ENCODE measurements at places on chromosomes 2 and 18.
A peak's percentile ranks its signal among the peaks of the same experiment; 100 is the strongest.

DNA sequence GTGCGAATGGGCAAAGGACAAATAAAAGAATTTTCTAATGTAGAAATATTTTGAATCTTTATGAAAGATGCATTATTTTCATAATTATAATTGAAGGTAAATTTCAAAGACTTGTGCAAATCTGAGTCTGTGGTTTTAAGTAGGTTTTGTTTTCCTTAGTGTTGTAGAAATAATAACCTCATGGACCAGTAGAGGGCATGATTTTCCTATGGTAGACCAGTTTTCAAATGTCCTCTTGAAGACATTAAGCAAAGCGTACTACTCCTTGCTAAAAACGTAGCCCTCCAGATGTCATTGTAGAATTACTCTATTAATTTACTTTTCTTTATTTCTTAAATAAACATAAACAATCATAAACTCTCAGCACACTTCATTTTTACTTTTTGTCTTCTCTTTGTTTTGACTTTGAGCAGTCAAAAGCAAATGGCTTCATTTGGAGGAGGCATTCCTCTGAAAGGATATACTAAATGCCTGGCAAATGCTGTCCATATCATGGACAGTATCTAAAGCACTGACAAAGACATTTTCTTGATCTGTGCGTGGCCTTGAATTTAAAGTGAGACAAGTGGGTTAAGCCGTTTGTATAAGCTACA lies 85.8 kb upstream of the FAM237A start:
- DNase-seq = no peak

GRCh38 chr18:10170375-10170774 lies 256.6 kb downstream of the VAPA start:
- no peak for DNase-seq

DNA sequence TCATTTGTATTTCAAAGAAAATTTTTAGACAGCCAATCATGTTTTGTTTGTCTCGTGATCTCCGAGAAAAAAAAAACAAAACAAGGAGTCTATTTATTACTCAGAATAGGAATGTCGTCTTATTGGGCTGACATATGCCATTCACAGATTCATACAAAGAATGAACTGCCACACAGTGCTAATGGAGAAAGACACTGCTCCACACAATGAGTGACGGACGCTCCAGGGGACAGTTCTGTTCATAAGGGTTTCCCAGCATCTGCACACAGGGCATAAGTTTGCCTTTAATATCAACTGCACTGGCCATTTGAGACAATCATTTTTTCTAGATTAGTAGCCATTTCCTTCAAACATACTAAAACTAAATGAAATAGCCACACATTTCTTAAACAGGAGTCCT lies 3.4 kb downstream of the SERTAD2 start:
- DNase-seq = no peak

DNA sequence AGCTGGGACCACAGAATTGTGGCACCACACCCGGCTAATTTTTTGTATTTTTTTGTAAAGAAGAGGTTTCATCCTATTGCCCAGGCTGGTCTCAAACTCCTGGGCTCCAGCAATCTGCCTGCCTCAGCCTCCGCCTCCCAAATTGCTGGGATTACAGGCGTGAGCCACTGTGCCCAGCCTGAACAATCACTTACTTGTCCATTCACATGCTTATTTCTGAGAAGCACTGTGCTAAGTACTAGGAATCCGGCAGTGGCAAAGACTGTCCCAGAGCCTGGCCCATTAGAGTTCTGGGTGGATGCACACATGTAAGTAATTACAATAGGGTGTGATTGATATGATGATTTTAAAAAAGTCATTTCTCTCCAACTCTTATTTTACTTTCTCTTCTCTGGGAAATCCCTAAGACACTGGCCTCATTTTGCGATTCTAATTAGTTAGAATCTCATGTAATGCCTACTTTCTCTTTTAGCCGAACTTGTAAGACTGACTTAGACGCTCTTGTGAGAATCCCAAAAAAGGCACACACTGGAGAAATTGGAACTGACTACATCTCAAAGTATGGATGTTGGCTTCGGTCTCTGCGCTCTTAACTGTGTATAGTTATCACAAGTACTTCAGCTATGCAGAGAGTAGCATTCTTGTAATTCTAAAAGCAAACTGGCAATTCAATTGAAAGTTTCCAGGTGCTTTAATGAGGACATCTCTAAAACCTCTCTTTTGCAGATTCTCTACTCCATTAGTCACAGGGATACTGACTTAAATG lies 567.7 kb downstream of the DCC start:
- DNase-seq = no peak

GRCh38 chr2:123958011-123958410 lies 67.1 kb upstream of the CNTNAP5 start:
- DNase-seq = no peak

DNA sequence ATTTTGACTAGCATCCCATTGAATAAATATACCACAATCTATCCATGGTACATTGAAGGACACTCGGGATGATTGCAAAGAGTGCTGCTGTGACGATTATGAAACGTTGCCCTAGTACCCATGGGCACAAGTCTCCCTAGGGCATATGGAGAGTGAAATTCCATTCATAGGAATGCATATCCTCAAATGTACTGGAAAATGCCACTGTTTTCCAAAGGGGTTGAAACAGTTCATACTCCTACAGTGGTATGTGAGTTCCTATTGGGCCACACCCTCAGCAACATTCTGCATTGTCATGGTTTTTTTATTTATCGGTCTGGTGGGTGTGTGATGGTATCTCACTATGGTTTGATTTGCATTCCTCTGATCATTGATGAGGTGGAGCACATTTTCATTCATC lies 130.6 kb downstream of the TWIST2 start:
- no peak for DNase-seq

- no peak for DNase-seq
Measured at GRCh38 chr2:53584986-53585385, 182.6 kb upstream of the CHAC2 start.

DNA sequence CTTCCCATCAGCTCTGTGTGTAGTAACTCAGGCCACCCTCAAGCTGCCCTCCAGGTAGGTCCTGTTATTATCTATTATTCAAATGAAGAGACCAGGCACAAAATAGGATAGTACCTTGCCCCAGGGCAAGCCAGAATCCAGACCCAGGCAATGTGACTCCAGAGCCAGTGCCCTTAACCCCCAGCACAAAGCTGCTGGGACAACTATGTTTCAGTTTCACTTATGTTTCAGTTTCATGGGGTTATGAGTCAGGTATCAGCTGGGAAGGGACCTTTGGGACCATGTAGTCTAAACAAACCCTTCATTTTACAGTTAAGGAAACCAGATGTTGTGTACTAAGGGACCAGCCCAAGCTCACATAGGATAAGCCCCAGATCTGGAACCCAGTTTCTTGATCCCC lies 10.0 kb downstream of the HK2 start:
- peak; percentile 60 for DNase-seq

DNA sequence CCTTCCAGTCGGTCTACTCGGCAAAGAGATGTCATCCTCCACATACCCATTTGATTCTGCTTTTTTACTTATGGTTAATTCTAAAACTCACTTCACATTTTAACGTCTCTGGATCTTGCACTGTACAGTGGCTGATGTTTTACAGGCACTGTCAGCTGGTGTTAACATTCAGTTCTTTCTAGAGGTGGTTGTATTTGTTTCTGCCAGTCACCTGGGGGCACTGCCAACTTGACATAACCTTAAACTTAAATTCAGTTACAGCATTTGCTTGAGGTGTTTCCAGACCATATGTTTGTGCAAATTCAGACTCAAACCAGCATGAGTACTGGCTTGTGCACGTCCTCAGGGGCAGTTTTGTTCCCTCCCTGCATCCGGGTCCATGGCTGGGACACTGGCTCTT lies 5.3 kb upstream of the TMEM185B start:
- DNase-seq = no peak

DNA sequence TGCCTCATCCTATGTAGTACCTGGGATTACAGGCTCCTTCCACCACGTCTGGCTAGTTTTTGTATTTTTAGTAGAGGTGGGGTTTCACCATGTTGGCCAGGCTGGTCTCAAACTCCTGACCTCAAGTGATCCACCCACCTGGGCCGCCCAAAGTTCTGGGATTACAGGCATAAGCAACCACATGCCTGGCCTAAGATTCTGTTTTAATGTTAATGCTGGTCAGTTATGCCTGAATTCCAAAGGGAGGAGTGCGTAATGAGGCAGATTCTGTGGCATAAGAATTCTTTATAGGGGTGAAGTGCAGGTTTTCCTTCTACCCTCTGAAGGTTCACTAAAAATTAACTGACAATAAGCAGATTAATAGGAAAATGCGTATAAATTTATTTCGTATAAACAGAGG lies 1343.8 kb upstream of the LRRTM1 start:
- no peak for DNase-seq

- DNase-seq = no peak
Measured at GRCh38 chr2:105791229-105791628, 46.5 kb downstream of the NCK2 start.

DNA sequence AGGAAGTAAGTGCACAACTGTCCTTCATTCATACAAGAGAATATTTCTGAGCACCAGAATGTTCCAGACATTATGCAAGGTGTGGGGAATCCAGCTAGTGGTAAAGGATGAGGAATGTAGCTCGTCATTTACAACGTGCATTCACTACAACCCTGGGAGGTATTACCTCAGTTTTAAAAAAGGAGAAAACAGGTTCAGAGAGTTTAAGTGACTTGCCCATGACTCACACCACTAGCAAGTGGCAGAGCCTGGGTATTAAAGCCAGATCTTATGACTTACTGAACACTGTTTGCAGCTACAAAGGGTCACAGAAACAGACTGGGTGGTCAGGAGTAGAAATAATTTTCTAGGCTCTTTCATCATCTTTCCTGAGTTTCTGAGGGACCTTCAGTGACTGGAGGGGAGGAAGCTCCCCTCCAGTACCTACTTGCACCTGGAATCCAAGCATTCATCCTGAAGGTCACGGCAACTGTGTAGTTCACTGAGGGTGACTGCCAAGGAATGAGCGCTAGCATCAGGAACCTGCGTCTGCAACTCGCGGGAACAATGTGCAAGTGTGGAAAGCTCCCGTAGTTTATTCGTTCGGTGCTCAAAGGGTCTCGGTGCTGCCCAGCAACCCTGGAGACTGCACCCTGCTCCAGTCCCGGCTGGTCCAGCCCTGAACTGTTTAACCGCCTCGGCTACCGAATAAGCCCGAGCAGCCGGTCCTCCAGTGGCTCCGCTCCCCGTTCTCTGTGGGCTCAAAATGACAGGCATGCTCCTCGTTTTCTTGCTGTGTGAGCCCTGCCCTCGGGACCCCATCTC lies 647 bp downstream of the CCDC121 start:
- no peak for DNase-seq

GRCh38 chr2:45974056-45974455 lies 322.6 kb downstream of the PRKCE start:
- DNase-seq = no peak

GRCh38 chr2:111100765-111101162 lies 19.9 kb upstream of the BCL2L11 start:
- no peak for DNase-seq

DNA sequence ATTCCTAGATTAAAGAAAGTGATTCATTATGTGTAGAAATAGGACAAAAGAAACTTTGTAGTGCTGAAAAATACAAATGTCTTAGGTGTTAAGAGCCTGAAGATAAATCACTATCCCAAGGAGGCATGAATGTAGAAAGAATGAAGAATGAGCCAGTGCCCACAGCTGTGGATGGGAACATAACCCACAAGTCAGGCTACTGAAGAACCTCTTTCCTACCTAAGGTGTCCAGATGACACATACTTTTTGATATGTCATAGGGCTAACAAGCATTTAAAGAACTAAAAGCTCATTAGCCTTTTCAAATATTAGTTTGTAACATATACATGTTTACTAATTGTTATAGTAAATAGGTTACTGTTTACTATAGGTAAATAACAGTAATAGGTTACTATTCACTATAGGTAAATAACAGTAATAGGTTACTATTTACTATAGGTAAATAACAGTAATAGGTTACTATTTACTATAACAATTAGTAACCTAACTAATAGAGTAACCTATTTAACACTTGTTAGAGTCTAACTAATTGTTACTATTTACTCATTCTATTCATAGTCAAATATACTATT lies 275.0 kb upstream of the KYNU start:
- DNase-seq = no peak

Data from Peyer's patch (tissue), 4 donors.